ENCODE measurements at places on chromosomes 6 and 20. TPM values are rescaled to one million over a fixed set of nuclear protein-coding genes. Genes with fewer than 3 reads are reported as not detected.

PPP1R3D gene
- 3.2 TPM for total RNA-seq

BTBD3 gene
- 20.4 TPM for total RNA-seq

EZR gene
- total RNA-seq: 311 TPM

MUCL3 gene
- total RNA-seq: not detected

RPS6KA2 gene
- 0.07 TPM for total RNA-seq

LIN28B gene
- total RNA-seq: 1.4 TPM

NANP gene
- 9.1 TPM for total RNA-seq

GTF2H4 gene
- total RNA-seq: 20.8 TPM

PDE7B gene
- total RNA-seq: 1.6 TPM

DDO gene
- total RNA-seq: 0.07 TPM

KCNQ2 gene
- 0.86 TPM for total RNA-seq

TNXB gene
- 0.89 TPM for total RNA-seq

AGER gene
- total RNA-seq: 2.3 TPM

RUNX2 gene
- total RNA-seq: 1.0 TPM

ACSS1 gene
- 7.1 TPM for total RNA-seq

All from A549 treated with DMSO at 1 μM for 4 hours (cell line).